NCI-H1436 (cell line): ENCODE measurements at places on chromosomes 3 and 15.

DNA sequence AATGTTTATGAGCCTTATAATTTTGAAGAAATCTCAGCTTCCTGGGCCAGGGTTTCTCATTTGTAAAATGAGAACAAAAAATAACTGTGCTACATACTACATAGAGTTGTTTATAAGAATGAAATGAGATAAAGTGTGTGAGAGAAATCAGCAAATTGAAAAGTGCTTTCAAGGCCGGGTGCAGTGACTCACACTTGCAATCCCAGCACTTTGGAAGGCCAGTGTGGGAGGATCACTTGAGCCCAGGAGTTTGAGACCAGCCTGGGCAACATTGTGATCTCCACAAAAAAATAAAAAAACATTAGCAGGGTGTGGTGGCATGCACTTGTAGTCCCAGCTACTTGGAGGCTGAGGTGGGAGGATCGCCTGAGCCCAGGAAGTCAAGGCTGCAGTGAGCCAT is 22.4 kb downstream of the FOXB1 start:
- no peak for DNase-seq

DNA sequence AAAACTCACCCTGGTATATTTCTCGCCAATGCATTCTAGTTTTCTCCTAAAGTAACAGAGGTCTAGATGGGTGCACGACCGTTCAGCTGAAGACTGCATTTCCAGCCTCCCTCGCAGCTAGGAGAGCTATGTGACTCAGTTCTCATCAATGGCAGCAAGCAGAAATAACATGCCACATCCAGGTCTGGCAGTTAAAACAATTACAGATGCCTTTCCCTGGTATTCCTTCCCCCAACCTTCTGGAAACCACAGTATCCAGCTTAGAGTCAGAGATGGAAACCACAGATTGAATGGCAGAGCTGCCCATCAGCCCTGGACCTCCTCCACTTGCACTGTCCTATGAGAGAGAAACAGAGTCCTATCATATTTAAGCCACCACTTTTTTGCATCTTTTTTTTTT is 4.8 kb downstream of the HAPLN3 start:
- no peak for DNase-seq

DNA sequence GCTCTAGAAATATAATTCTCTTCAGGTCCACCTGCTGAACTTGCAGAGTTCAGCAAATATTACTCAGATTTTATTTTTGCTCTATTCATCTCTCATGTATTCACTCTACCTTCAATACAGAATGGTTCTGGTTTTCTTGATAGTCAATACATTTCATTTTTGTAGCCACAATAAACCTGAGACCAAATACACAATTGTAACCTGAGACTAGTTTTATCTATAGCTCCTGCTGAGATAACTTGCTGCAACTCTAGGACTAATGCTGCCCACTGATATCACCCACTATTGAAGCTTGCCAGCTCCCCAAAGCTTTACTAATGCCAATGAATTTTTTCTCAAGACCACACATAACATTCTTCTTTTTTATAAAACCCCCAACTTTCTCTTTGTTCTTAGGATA is 229.3 kb downstream of the NSUN3 start:
- no peak for DNase-seq

- DNase-seq = no peak
These were observed 15.8 kb downstream of the CX3CR1 start for GRCh38 chr3:39264053-39264452.

DNA sequence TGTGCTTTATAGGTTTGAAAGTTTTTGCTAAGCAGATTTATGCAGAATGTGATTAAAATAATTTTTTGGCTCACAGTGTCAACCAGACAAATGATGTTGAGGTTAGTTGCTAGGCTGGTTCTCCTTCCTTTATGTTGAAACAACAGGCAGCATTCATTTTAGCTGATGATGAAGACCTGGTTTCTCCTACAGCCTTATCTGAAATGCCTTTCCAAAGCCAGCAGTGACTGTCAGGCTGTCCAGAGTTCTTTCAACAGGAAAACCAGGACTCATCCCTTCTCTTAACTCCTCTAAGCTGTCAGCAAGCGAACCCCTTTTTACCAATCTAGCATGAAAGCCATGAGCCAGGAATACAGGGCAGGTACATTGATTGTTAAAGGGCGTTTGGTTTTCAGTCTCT is 84.1 kb downstream of the ZNF609 start:
- no peak for DNase-seq

DNA sequence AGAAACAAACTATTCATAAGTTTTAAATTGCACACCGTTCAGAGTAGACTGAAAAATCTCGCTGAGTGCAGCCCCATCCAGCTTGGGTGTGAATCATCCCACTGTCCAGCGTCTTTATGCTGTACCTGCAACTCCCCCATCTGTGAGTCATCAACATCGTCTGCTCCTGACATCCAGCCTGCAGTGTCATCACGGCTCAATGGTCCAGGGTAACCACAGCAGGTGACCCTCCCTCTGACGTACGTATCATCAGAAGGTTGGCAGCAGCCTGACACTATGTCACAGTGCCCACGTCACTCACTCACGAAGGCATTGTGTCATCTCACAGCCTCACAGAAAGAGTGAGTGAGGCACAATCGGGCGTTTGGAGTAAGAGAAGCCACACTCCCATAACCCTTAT is 65.2 kb downstream of the TPRA1 start:
- no peak for DNase-seq

GRCh38 chr3:149058602-149059001 is 27.7 kb downstream of the HLTF start:
- DNase-seq = no peak

DNA sequence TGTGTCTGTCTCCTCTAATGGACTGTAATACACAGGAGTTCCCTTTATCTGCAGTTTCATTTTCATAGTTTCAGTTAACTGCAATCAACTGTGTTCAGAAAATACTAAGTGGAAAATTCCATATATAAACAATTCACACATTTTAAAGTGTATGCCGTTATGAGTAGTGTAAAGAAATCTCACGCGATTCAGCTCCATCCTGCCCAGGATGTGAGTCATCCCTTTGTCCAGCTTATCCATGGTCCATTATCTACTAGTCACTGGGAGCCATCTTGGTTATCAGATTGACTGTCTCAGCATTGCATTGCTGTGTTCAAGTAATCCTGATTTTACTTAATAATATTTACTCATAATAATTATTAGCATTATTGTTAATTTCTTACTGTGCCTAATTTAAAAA is 14.5 kb downstream of the ZPLD1 start:
- no peak for DNase-seq

- no peak for DNase-seq
These were observed 56.9 kb upstream of the FLNB start for GRCh38 chr3:57951066-57951882.

DNA sequence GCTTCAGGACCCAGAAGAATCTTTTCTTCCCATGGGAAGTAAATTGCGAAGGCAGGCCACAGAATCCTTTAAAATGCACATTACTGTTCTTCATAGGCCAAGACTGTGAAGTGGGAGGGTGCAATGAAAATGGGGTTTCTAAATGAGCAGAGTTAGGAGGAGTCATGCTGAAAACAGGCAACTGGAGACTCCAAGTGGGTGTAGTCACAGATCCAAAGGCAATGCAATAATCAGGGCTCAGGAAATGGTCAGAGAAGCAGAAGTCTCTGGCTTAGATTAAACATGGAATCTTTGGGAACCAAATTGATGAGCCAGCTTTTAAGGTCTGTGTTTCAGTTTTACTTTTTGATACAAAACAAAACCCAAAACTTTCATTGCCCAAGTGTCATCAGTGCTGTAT is 37.6 kb downstream of the HHLA2 start:
- DNase-seq = no peak

DNA sequence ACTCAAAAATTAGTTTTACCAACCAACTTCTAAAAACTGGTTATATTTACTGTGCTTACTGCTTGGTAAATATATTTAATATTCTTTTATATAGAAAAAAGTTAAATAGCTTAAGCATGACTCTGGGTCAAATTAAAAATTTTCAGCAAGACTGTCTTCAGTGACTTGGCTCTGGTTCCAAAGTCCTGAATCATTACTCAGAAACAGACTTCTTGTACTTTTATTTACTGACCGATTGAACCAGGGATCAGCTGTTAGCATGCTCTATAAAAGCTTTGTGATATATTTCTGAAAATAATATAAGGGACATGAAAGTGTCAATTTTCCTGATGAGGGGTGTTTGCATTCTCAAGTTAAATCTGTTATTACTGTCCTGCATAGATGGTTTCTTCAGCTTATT is 164.3 kb downstream of the MCTP2 start:
- DNase-seq = no peak

GRCh38 chr3:65628978-65629377 is 409.7 kb downstream of the MAGI1 start:
- no peak for DNase-seq

GRCh38 chr15:78291698-78292097 is 7.7 kb downstream of the SKIC8 start:
- DNase-seq = no peak

DNA sequence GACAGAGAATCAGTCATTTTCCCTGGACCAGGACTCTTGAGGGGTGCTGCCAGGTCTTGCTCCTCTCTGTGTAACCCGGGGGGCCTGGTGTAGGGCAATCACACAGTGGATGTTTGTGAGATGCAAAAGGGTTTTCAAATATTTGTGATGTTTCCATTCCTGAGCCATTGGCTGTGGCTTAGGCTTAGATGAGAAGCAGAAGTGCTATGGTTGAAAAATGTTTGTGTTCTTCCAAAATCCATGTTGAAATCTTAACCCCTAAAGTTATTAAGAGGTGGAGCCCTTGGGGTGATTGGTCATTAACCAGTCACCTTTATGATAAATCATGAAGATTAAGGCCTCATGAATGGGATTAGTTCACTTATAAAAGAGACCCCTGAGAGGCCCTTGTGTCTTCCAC is 36.5 kb downstream of the CORO2B start:
- DNase-seq = no peak

- no peak for DNase-seq
These were observed 151.4 kb downstream of the PLD1 start for GRCh38 chr3:171658841-171659240.

DNA sequence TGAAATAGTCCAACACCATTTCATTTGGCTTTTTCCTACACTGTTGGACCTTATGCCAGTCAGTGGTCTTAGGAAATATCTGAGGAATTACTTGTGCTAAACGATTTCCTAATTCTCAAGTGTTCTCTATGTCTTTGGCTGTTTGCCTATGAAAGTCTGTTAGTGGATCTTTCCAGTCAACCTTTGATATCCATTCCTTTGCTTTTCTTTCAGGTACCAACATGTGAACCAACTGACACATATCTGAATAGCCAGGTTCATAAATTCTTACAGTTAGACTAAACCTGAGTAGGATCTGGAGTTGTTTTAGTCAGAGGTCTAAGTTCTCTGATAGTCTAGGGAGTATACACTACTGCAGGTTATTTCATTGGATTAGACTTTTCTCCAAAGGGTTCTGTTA is 343.5 kb upstream of the LRRC3B start:
- no peak for DNase-seq

DNA sequence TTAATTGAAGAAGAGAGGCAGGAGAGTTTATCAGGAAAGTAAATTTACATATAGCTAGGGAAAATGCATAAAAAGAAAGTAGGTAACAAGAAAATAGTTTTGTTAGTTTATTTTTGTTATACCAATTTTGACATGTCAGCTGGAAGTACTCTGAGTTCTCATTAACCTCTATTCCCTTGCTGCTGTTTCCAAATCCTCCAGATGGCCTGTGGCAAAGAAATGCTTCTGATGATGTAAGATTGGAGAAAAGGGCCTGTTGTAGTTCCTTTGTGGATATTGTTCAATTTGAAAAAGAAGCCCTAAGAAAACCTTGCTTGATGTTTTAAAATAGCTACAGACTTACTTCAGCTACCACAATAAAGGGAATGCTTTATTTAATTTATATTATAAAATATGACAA is 192.9 kb upstream of the SLITRK3 start:
- DNase-seq = no peak

DNA sequence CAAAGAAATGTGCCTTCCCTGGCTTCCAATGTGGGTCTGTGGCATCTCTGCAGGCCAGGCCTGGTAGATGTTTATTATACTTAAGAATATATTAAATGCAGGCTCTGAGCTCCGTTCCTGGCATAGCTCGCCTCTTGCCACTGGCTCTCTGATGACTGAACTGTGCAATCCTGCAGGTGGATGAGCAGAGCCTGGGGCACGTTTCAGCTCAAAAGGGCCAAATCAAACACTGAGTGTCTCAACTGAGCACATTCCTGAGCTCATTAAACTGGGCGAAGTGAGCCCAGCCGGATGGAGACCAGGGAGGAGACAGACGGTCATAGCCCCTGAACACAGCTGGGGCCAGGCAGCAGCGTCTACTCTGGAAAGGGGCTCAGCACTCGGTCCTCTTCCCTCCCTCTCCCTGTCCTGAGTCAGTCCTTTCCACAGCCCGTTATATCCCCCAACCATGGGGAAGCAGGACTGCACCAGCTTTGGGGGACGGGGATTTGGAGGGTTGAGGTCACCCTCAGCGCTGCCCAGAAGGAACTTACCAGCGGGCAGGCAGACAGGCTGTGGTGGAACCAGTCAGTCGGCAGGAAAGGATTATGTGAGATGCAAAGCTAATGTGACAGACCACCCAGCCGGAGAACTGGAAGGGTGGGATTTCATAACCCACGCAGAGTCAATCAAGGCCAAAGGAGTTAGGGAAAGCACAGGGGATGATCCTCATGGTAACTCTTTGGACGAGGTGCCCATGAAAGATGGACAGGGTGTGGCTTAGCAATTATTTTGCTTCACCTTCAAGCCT is 77.4 kb upstream of the ANKRD34C start:
- no peak for DNase-seq

DNA sequence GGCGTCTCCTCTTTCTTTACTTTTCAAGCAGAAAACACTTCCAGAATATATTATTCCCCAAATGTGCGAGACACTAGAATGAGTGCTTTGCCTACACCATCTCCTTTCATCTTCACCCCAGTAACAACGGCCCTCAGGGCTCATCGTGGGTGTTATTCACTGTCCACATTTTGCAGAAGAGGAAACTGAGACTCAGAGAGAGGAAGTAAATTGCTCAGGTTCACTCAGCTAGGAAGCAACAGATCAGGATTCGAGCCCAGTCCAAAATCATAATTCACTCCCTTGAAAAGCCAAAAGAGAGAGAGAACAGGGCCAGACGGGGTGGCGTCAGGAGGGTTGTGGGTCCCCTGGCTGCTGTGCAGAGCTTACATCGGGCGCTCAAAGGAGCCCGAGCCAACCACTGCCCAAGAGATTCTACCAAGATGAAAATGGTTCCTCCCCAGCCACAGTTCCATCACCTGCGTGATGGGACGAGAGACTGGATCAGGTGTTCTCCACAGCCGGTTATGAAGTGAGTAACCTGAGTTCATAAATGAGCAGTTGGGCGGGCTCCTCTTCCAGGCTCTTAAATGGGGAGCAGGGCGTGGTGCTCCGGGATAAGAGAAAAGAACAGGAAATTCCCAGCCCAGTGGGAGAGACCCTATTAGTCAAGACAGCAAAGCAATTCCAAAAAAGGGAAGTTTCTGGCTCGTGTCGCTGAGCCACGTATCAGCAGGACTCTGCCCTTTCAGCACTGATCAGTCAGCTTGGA is 48.6 kb upstream of the FLNB start:
- DNase-seq = no peak

GRCh38 chr3:46897031-46897430 is 19.5 kb downstream of the PTH1R start:
- DNase-seq = no peak

GRCh38 chr3:47910233-47910632 is 106.0 kb downstream of the MAP4 start:
- no peak for DNase-seq

GRCh38 chr15:37370941-37371340 is 270.6 kb upstream of the MEIS2 start:
- DNase-seq = no peak
